ENCODE measurements at places on chromosomes 11 and 22.
A peak's percentile ranks its signal among the peaks of the same experiment; 100 is the strongest.

- DNase-seq = peak; percentile 79
These were observed 4.9 kb downstream of the CWC15 start for GRCh38 chr11:94968334-94968958.

GRCh38 chr11:9739123-9739900 is 75.4 kb downstream of the SWAP70 start:
- DNase-seq = no peak

- peak; percentile 81 for DNase-seq
These were observed 614 bp downstream of the SELENOM start for GRCh38 chr22:31106731-31107177.

- DNase-seq = peak; percentile 10
These were observed 45.4 kb downstream of the AAMDC start for GRCh38 chr11:77866336-77866735.

GRCh38 chr11:115929618-115930129 is 425.5 kb upstream of the CADM1 start:
- DNase-seq = no peak

- DNase-seq = no peak
These were observed 713.5 kb upstream of the API5 start for GRCh38 chr11:42598341-42598740.

DNA sequence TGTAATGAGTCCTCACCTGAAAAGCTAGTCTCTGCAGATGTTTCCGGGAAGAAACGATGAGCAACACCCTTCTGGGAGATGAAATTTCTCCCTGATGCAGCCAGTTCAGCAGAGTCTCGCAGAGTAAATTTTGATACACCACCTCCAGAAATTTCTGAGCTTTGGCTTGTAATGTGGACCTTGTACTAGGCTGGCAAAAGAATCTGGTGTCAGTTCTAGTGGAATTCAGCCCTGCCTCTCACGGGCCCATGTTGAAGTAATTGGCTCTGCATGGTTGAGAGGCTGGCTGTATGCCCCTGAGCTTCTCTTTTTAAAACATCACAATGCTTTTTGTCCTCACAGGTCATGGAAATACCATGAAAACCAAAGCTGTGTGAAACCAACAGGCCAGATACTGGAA is at the start of gene GLYAT:
Gene GLYAT (minus strand): TSS at position 125 of the 400 bp plus-strand sequence. CDS start 7,447 bp downstream, outside the sequence.
- no peak for DNase-seq

DNA sequence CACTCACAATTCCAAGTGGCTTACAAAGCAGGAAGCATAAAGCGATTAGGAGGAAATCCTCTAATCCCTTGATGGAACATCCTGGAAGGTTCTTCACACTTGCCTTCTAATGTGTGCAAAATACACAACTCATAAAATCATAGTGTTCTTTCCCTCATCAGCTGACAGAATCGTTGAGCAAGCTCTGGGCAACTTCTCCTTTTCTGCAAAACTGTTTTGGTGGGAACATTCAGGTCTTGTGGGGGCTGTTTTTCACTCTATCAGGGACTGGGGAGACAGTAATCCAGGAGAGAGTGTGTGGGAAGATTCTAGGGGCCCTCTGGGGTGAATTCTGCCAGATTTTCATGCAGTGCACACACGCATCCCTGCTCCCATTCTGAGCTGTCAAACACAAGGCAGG is 53.2 kb downstream of the IRAG1 start:
- DNase-seq = no peak

GRCh38 chr22:34763496-34763895 is 302.5 kb upstream of the ISX start:
- no peak for DNase-seq

- peak; percentile 7 for DNase-seq
These were observed 64.6 kb downstream of the GDPD4 start for GRCh38 chr11:77236901-77237300.

- DNase-seq = no peak
These were observed 97.1 kb downstream of the TSPAN18 start for GRCh38 chr11:44823868-44824267.

GRCh38 chr11:112321501-112322172 is 61.0 kb upstream of the PLET1 start:
- DNase-seq = peak; percentile 50

- peak; percentile 33 for DNase-seq
These were observed 91.2 kb upstream of the CSNK2A3 start for GRCh38 chr11:11444027-11444803.

- no peak for DNase-seq
These were observed 3.0 kb downstream of the ME3 start for GRCh38 chr11:86669424-86669823.

DNA sequence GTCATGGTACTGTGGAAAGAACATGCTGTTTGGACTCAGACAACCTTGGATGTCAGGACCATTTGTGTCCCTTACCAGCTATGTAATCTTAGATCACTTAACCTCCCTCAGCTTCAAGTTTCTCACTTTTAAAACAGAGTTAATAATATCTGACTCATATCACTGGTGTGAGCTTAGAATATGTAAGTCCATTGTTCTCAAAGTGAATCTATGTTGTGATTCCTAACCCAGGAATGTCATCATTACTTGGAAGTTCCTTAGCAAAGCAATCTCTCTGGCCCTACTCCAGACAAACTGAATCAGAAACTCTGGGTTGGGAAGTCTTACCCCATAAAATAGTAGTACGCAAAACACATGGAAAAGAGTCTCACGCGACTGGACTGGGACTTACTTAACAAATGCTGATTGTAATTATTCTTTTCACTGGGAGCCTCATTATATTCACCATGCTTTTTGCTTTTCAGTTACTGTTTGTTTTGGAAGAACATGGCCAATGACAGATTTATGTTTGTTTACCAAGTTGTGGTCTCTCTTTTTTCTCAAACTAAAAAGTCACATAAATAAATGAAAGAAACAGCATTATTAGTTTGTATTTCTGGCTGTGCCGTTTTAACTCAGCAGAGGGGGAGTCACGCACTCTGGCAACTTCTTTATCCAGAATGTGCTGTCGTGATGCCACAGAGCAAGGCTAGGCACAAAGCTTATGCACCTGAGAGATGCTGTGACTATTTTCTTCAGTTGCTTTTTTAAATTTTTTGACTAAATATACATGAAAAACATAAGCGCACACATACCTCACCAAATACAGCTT is 217.7 kb upstream of the CTSC start:
- DNase-seq = peak; percentile 99

- DNase-seq = peak; percentile 82
These were observed 96.3 kb upstream of the RAB1B start for GRCh38 chr11:66172146-66172545.

GRCh38 chr11:4140067-4140636 is 45.6 kb downstream of the RRM1 start:
- DNase-seq = no peak

GRCh38 chr11:11740073-11740702 is 101.6 kb upstream of the USP47 start:
- DNase-seq = no peak

- peak; percentile 49 for DNase-seq
These were observed 33.4 kb downstream of the SIK2 start for GRCh38 chr11:111635706-111636045.

- DNase-seq = peak; percentile 76
These were observed 24.1 kb downstream of the GRAMD1B start for GRCh38 chr11:123454060-123454651.

DNA sequence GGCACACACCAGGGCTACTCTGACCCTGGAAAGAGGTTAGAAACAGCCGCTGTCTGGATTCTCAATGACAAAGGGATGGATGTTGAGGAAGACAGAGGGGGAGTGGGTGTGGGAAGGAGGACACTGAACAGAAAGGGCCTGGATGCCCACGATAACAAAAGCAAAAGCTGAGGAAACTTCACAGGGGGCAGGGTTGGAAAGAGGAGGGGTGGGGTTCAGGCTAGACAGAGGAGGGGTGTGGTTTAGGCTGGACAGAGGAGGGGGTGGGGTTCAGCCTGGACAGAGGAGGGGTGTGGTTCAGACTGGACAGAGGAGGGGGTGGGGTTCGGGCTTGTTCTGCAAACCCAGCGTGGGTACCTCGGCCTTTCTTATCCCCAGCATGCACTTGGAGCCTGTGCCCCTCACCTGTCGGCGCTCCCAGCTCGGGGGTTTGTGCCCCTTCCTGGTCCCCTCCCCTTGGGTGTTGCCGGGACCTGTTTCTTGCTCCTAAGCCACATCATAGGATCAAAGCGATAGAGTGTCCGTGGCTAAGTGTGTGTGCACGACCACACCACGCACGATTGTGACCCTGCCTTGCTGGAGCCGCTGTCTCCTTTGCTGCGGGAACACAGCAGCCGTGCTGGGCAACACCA is 75.6 kb downstream of the BRD1 start:
- no peak for DNase-seq

- DNase-seq = no peak
These were observed 82.6 kb upstream of the CSNK2A3 start for GRCh38 chr11:11435635-11436034.

GRCh38 chr11:16786131-16786530 is 47.7 kb downstream of the C11orf58 start:
- no peak for DNase-seq

DNA sequence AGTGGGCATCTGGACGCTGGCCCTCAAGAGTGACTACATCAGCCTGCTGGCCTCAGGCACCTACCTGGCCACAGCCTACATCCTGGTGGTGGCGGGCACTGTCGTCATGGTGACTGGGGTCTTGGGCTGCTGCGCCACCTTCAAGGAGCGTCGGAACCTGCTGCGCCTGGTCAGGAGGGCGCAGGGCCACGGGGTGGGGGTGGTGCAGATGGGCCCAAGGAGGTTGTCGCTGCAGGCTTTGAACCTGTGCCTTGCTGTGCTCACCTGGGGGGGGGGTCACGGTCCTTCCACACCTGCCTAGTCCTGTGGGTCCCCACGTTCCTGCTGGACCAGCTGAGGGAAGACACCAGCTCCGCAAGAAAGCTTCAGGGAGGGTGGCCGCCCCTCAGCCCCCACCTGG is 3.5 kb downstream of the CD151 start:
- DNase-seq = no peak

GRCh38 chr22:47107431-47107830 is 345.0 kb downstream of the TBC1D22A start:
- peak; percentile 92 for DNase-seq

- no peak for DNase-seq
These were observed 3.1 kb upstream of the SAA4 start for GRCh38 chr11:18239655-18240054.

- DNase-seq = no peak
These were observed 472.9 kb downstream of the DLG2 start for GRCh38 chr11:85154294-85154693.

GRCh38 chr11:96203567-96204365 is 139.2 kb downstream of the MAML2 start:
- no peak for DNase-seq

DNA sequence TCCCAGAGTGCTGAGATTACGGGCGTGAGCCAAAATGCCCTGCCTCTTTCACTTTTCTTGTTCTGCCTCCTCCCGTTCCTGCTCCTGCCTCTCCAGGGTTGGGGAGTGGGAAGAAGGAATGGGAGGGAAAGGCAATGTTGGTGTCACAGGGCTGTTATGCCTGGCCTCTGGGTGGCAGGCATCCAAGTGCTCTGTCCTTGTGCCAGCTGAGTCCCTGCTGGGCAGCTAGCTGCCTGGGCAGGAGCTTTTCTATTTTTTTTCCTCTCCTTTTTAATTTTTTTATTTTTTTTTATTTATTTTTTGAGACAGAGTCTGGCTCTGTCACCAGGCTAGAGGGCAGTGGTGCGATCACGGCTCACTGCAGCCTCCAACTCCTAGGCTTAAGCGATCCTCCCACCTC is 4.1 kb upstream of the SAC3D1 start:
- no peak for DNase-seq

GRCh38 chr22:26213826-26214225 is 44.6 kb downstream of the SEZ6L start:
- DNase-seq = no peak

GRCh38 chr11:43852057-43852636 is 28.5 kb upstream of the ALKBH3 start:
- peak; percentile 76 for DNase-seq

- peak; percentile 67 for DNase-seq
These were observed 568 bp downstream of the ALG8 start for GRCh38 chr11:78138694-78139421.

- peak; percentile 100 for DNase-seq
These were observed 4.2 kb upstream of the C11orf86 start for GRCh38 chr11:66970807-66971442.

DNA sequence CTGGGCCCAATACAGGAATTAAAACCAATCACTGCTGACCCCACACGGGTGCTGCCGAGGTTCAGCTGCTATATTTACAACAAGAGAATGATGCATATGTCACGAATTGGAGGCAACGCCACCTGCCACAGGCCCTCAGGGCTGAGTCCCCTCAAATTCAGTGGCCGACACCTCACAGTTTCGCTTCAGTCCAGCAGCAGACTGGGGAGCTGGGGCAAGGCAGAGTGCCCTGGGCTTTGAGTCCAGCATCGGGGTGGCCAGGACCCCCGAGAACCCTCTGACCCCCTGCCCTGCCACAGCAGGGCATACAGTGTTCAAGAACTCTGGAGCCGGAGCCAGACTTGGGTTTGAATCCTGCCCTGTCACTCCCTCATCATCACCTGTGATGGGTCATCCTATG is 247.2 kb downstream of the CTTN start:
- DNase-seq = no peak

GRCh38 chr11:38438091-38438490 is 1840.1 kb upstream of the RAG2 start:
- no peak for DNase-seq

DNA sequence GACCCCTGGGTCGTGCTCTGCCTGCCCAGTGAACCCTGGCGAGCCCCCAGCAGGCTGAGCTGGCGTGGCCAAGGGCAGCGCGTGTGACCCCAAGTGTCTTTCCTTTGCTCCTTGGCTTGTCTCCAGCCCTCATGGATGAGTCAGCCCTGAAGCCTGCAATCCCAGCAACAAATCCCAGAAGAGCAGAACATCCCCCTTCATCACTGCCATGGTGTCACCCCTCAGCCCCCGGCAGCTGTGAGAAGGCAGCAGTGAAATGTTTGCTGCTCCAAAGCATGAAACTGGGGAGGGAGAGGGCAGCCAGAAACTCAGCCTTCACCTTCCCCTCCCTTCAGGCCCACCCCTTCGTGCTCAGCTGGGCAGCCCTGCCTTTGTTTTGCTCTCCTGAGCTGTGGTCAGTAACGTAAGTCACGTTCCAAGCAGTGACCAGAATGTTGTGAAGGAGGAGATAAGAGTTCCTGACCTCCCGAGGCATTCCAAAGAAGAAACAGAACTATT is 29.8 kb downstream of the ADAMTS15 start:
- DNase-seq = peak; percentile 92

- DNase-seq = peak; percentile 31
These were observed 92.1 kb downstream of the PARVA start for GRCh38 chr11:12469451-12469850.

DNA sequence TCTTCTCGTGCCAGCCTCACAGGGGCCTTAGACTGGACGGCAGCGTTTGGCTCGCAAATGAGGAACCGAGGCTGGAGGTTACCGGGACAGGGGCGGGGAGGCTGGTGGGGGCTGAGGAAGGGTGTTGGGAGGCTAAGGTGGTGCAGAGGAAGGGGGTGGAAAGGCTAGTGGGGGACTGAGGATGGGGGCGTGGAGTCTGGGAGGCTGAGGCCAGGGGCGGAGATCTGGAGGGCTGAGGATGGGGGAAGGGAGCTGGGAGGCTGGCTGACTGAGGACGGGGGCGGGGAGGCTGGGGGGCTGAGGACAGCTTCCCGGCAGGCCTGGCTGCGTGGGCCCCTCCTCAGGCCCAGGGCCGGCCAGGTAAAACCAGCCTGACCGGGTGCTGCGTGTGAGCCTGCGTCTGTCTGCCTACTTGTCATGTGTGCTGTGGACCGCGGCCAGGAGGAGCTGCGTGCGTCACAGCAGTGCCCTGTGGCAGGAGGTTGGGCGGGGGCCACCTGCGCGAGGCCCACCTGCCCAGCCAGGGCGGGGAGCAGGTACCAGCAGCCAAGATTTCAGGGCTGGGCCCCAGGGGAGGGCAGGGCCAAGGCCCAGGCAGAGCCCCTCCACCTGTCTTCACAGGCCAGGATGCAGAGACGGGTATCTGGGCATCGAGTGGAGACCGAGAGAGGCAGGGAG is 9.4 kb upstream of the PIM3 start:
- no peak for DNase-seq

GRCh38 chr22:43826142-43827002 is 14.3 kb upstream of the EFCAB6 start:
- DNase-seq = peak; percentile 89

Measured in GM23248 (cell line).